ENCODE measurements at places on chromosomes 13 and 19.

GRCh38 chr13:27309401-27309958, 38.9 kb downstream of the RASL11A start:
- DNase-seq, result no peak

DNA sequence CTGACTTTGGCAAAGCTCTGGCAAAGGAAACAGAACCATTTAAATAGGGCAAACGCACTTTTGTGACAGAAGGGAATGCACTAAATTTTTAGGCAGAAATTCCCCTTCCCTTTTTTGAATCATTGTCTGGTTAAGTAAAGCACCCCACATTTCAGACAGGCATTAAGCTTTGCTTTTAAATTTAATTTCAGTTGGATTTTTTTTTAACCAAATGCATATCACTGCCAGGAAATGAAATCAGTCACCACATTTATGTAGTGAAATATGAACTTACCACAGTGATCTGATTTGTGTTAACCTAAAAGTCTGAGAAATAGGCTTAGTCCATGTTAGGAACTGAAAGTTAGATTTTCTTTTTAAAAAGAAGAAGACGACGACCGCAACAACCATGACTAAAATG, 10.8 kb downstream of the GPR183 start:
- DNase-seq, result no peak

DNA sequence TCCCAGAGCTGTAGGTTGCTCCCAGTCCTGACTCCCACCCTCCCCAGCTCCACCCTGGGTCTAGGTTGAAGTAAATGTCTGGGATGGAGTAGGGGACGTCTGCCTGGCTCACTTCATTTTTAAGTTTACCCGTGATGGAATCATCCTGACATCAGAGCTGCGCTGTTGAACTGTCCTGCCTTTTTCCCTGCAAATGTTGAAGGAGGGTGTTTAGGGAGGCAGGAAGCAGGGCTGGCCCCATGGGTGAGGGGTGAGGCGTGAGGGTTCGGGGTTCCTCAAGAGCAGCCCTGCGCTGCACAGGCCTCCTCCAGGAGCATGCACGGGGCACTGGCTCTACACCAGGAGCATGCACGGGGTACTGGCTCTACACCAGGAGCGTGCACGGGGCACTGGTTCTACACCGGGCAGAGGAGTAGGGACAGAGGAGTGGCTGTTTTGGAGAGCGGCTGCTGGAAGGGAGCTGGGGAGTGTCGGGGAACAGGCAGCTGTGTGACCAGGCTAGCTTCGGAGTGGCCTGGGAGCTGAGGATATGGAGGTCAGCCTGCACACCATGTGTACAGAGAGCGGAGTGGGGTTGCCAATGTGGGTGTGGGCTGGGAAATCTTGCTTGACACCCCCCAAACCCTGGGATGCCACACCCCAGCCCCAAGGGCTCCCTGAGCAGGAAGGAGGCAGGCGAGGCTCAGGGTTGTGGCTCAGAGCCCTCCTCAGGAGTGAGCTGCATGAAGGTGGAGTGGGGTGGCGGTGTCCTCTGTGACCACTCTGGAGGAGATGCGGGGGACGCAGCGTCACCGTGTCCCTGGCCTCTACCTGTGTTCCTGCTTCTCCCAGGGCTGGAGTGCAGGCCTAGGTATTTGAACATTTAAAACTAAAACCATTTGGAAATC, 63.3 kb downstream of the GPR12 start:
- DNase-seq, result no peak

GRCh38 chr13:32310134-32310706, 4.9 kb downstream of the ZAR1L start:
- DNase-seq, result no peak

- no peak for DNase-seq
Measured at GRCh38 chr19:2942928-2943640, 1.7 kb downstream of the ZNF77 start.

DNA sequence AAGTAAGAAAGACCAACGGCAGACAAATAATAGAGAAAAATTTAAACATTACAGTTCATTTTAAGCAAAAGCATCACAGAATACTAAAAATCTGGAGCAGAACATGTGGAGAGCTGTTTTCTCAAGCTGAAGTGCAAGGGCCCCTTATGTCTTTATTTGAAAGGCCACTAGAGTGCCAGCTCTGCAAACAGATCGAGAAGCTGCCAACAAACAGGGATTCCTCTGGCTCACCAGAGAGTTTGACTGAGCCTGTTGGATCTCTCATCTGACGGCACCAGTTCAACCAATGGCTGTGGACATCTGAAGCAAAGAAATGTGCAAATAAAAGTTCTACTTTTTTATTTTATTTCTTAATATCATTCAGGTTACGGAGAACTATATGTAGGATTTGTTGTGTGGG, 119.7 kb downstream of the COL4A2 start:
- no peak for DNase-seq

DNA sequence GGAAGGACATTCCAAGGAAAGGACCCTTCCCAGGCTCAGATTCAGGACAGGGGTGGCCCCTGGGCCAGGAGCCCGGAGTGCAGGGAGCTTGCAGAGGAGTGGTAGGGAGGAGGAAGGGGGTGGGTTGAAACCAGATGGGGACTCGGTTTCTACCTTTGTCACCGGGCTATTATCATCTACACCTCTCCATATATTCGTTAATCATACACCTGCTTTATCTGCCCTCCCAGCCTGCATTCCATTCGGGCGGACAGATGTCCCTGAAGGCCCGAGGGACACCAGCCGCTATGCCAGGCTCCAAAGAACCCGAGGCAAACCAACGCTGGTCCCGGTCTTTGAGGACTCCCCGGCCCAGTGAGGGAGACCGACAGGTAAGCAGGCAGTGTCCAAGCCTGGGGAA, 15.5 kb upstream of the MYH14 start:
- no peak for DNase-seq

DNA sequence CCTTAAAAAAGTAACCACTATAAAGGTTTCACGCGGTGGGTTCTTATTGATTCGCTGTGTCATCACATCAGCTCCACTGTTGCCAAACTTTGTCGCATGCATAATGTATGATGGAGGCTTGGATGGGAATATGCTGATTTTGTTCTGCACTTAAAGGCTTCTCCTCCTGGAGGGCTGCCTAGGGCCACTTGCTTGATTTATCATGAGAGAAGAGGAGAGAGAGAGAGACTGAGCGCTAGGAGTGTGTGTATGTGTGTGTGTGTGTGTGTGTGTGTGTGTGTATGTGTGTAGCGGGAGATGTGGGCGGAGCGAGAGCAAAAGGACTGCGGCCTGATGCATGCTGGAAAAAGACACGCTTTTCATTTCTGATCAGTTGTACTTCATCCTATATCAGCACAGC, 30.6 kb downstream of the FGF9 start:
- DNase-seq, result no peak

DNA sequence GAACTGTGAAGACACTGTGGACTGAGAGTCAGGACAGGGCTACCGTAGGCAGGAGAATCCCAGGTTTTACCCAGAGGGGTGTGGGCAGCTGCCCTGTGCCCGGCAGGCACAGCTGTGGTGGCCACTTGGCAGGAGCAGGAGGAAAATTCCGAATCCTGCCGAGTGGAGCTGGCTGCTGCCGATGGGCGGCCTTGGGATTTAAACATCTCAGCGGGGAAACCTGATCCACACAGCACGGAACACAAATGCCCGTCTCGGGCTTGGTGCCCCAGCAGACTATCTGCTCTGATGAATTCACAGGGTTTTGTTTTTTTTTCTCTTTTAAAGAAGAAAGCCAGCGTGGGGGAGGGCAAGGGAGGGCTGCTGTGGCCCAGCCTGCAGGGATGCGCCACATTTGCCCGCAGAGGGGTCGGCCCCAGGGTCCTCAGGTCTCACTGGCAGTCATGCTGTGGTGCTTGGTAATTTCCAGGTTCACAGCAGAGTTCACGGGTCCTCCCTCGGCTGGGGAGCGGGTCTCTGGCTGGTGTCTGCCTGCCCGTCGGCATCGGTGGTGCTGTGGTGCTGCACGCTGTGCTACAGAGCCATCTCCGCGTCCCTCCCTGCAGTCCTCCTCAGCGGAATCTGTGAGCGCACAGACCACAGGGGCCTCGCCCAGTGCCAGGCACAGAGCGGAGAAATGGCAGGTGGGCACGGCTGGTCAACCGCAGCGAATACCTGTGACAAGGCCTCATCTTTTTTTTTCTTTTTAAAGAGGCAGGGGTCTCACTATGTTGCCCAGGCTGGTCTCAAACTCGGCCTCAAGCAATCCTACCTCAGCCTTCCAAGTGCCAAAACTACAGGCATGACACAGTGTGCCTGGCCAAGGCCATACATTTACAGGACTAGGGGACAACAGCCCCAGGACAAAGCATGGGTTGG, 28.1 kb downstream of the MPND start:
- DNase-seq, result no peak

GRCh38 chr13:22336460-22336859, 665.6 kb downstream of the FGF9 start:
- no peak for DNase-seq

- DNase-seq, result no peak
Measured at GRCh38 chr13:40109351-40109844, 453.9 kb downstream of the COG6 start.

DNA sequence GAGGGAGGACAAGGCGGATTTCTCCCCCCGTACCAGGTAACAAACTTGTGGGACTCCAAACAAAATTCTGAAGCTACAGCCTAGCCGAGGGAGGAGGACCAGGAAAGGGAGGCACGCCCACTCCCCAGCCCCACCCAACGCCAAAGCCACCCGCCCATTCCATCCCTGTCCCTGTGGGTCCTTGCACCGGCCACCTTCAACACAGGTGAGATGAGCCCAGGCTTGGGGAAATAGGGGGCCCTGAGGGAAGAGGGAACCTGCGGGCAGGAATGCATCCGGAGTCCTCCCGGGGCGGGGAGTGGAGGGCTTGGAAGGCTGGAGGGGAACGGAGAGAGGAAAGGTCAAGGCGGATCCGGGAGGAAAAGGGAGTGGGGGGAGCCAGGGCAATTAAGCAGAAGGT, at the start of gene BEST2:
Gene BEST2, plus strand, starts transcription at position 157 of the 400 bp plus-strand sequence. CDS start 802 bp downstream, outside the sequence.
- DNase-seq, result no peak

- no peak for DNase-seq
Measured at GRCh38 chr13:44972956-44973581, 16.2 kb downstream of the NUFIP1 start.

GRCh38 chr13:49936968-49937273, 781 bp upstream of the SPRYD7 start:
- DNase-seq, result no peak

DNA sequence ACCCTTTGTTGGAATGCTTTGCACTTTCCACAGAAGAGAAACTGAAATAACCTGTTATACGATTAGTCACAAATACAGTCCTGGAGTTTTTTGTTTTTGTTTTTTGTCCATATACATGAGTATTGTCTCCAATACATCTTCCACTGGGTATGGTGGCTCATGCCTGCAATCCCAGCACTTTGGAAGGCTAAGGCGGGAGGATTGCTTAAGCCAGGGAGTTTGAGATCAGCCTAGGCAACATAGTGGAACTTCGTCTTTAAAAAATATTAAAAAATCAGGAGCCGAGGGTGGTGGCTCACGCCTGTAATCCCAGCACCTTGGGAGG, 25.0 kb downstream of the AP2S1 start:
- no peak for DNase-seq

DNA sequence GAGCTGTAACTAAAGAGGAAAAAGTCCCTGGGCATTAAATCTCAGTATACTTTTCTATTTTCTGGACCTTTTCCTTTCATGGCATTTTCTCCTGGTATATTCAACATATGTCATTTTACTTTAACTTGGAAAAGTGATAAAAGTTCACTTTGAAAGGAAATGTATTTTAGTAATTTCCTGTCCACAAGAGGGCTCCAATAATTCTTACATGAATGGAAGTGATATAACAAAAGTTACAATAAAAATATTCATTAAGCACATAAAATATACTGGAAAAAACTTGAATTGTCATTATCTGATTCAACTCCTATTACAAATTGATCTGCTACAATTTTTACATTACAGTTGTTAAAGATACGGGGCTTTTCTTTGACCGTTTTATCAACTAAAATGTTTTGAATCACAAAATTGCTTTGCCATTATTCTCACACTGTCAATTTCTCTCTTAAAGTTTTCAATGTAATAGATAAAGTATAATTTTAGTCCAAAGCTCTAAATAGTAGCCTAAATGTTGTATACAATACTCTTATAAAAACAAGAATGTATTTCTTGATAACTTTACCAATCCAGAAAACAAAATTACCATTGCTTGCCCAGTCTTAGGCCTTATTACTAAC, 4.9 kb downstream of the UBL3 start:
- DNase-seq, result no peak

GRCh38 chr19:58274771-58275201, 4.0 kb upstream of the ZNF8 start:
- no peak for DNase-seq

GRCh38 chr13:22161871-22162270, 491.0 kb downstream of the FGF9 start:
- DNase-seq, result no peak

- DNase-seq, result no peak
Measured at GRCh38 chr13:46553521-46553885, 533 bp downstream of the LRCH1 start.

- DNase-seq, result peak; percentile 63
Measured at GRCh38 chr19:55647732-55648584, at the start of gene CCDC106. Gene CCDC106, plus strand, starts transcription at chr19:55648212. Its CDS starts 835 bp downstream, at chr19:55649047.

DNA sequence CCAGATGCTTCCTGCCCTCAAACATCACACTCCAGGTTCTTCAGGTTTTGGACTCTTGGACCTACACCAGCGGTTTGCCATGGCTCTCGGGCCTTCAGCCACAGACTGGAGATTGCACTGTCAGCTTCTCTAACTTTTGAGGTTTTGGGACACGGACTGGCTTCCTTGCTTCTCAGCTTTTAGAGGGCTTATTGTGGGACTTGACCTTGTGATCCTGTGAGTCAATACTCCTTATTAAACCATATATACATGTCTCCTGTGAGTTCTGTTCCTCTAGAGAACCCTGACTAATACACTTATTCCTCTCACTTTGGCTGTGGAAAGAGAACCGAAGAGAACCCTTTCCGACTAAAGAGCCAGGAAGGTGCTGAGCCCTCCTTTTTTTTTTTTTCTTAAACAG, 53.6 kb downstream of the LMO7 start:
- no peak for DNase-seq

DNA sequence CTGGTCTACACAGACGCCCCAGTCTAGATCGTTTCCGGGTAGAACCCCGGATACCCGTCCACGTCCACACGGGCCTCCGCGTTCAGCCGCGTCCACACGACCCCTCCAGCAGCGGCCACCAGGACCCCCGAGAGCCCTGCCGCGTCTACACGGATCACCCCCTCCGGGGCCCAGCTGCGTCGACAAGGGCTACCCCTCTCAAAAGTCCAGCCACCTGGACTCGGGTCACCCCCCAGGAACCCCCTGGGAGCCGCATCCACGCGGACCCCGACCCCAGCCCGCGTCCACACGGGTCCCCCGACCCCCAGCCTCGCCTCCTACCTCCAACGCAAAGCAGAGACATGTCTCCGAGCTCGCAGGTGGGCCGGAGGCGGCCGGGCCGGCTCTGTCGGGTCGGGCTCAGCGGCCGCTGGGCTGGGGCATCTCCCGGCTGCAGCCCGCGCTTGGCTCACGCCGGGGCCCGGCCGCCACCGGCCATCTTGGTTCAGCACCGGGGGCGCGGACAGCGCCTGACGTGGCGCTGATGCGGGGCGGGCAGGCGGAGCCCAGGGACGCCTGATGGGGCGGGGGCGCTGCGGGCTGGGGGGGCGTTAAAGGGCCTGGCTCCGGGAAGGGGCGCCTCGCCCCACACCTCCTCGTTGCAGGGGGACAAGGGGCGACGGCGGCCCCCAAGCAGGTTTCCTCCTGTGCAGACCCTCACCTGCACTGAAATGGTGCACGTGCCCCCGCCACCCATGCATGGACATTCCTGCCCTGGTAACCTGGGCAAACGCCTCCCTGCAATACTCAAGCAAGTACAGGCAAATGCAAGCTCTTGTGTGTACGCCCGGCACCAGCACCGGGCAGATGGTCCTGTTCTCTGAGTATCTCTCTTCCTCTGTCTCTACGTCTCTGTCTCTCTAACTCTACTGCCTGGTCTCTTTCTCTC, at the start of gene UNC13A:
Gene UNC13A, minus strand, starts transcription at position 498 of the 928 bp plus-strand sequence. Its CDS starts 155 bp downstream, at position 343.
- DNase-seq, result no peak
